ENCODE measurements at places on chromosomes 12 and 14.

- no peak for DNase-seq
These were observed 184.7 kb downstream of the PRKCH start for GRCh38 chr14:61505815-61506809.

DNA sequence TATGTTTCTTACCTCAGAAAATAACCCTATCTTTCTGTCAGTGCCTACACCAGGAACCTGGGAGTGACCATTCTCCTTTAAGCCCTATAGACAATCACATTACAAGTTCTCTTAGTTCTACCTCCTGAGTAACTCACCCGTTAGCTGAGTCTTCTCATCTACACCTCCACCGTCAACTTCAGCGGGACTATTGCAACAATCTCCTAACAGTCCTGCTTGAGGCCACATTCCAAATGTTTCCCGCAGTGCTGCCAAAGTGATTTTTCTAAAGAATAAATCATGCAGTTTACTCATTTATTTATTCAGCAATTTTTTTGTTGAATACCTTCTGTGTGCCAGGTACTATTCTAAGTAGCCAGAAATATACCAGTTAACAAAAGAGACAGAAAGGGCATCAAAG lies 285.0 kb upstream of the GRIP1 start:
- DNase-seq: no peak

- peak; percentile 73 for DNase-seq
These were observed 4.9 kb upstream of the MTA1 start for GRCh38 chr14:105414456-105415371.

DNA sequence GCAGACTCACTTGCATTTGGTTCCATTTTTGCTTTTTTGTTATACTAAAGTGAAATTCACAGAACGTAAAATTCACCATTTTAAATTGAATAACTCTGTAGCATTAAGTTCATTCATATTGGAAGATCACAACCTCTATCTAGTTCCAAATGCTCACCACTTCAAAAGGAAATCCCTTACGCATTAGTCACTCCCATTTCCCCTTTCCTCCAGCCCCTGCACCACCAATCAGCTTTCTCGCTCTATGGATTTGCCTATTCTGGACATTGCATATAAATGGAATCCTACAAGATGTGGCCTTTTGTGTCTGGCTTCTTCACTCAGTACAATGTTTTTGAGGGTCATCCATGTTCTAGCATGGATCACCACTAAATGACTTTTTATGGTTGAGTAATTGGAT lies 294.5 kb downstream of the KSR2 start:
- no peak for DNase-seq

GRCh38 chr14:50780393-50780792 lies 50.6 kb downstream of the NIN start:
- DNase-seq: no peak

- DNase-seq: no peak
These were observed at the start of gene GSC for GRCh38 chr14:94769391-94770250. GSC (minus strand) TSS chr14:94770113; CDS start chr14:94770015, 98 bp downstream.

DNA sequence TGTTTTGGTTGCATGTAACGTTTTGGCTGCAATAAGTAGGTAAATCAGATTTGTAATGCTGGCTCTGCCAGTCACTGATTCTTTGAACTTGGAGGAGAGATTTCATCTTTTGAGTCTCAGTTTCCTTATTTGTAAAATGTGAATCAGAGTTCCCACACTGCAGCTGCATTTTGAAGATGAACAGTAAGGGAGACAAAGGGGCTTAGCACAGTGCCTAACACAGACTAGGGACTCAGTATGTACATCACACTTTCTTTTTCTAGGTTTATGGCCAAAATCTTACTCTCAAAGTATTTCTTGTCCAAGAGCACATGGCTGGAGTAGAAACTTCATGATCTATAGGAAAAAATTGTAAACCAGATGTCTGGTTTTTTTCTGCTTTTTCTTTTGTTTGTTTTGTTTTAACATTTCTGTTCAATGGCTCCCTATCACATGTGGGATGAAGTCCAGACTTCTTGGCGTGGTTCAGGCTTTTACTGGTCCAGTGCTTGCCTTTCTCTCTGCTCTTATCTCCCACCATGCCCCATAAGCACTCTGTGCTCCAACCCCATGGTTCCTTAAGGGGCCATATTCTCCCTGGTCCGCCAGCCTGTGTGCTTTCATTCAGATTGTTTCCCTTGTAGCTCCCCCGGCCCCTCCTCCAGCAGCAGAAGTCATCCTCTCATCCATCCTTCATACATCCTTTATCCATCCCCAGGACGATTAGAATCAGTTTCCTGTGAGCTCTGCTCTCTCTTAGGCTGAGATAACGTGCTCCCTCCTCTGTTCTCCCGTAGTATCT lies 58.0 kb downstream of the SYNE2 start:
- DNase-seq: no peak

GRCh38 chr14:104597576-104597975 lies 7.0 kb downstream of the TMEM179 start:
- peak; percentile 59 for DNase-seq

GRCh38 chr12:119780786-119781434 lies 96.2 kb downstream of the CIT start:
- DNase-seq: no peak

DNA sequence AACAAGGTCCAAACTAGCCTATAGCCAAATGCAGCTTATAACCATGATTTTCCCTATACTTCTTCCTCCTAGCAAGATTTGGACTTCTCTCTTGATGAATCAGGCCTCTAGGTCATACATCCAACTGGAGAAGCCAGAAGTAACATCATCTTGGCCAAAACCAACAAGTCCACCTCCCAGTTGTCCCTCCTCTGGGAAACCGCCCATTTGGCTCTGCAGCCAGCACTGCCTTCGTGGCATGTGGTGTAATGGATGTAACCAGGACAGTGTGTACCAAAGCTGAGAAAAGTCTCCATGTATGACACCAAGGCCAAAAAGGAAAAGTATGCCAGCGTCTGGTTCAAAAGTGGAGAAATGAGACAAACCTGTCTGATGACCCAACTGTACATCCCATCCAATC lies 59.3 kb upstream of the VASH1 start:
- no peak for DNase-seq

- no peak for DNase-seq
These were observed 466.6 kb downstream of the FOXG1 start for GRCh38 chr14:29233188-29233587.

GRCh38 chr12:128940090-128940888 lies 87.0 kb downstream of the GLT1D1 start:
- DNase-seq: no peak

GRCh38 chr12:90712671-90713070 lies 242.3 kb downstream of the CCER1 start:
- DNase-seq: no peak

GRCh38 chr12:132986001-132986884 lies at the start of gene ZNF26:
ZNF26 (plus strand) TSS chr12:132986367; CDS start chr12:132986841, 474 bp downstream.
- peak; percentile 82 for DNase-seq

GRCh38 chr12:124888260-124888659 lies 24.6 kb upstream of the SCARB1 start:
- DNase-seq: no peak

GRCh38 chr14:35189422-35189821 lies 67.1 kb downstream of the PRORP start:
- DNase-seq: no peak

- peak; percentile 16 for DNase-seq
These were observed 2.9 kb upstream of the KRT83 start for GRCh38 chr12:52324153-52324444.

GRCh38 chr12:107564946-107565345 lies 120.7 kb upstream of the PWP1 start:
- DNase-seq: no peak

- DNase-seq: no peak
These were observed 81.6 kb downstream of the MYRFL start for GRCh38 chr12:69906411-69907216.

- DNase-seq: no peak
These were observed 22.4 kb upstream of the PPM1H start for GRCh38 chr12:62957233-62957953.

DNA sequence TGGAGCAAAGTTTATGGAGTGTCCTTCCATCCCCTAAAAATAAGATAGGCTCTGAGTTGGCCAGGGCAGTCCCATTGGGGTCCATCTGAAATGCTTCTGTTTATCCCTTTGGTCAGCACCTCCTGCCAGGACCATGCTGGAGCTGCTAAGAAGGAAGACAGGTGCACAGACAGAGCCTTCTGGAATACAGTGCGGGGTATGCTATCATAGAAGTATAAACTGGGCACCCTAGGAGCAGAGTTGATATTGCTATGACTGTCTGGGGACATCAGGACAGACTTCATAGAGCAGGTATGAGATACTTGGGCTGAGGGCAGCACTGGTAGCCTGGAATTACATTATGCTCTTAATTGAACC lies 170.4 kb upstream of the HIF1A start:
- DNase-seq: no peak

GRCh38 chr12:118356809-118357256 lies 15.9 kb downstream of the TAOK3 start:
- no peak for DNase-seq

GRCh38 chr14:84253326-84253725 lies 1276.6 kb upstream of the FLRT2 start:
- no peak for DNase-seq

DNA sequence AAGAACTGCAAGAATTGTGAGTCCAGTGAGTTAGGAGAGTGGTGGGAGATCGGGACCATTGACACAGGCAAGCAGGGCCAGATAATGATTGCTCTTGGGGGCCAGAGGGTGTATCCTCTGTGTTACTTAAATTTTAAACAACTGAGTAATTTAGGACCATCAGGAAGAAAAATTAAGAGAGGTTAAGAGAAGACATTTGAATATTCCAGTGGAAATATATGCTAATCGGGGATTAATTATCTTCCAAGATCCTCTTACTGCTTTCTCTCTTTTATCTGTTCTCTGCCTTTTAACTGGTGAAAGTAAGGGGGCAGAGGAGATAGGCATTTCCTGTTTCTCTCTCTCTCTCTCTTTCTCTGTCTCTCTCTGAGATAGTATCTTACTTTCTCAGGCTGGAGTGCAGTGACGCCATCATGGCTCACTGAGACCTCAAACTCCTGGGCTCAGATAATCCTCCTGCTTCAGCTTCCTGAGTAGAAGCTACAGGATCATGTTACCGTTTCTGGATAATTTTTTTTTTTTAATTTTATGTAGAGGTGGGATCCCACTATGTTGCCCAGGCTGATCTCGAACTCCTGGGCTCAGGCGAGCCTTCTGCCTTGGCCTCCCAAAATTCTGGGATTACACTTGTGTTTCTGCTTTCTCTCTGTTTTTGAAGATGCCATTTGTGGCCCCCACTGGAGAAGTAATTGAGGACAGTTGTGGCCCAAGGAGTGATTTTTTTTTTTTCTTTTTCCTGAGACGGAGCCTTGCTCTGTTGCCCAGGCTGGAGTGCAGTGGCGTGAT lies 85.1 kb downstream of the DIP2B start:
- no peak for DNase-seq

DNA sequence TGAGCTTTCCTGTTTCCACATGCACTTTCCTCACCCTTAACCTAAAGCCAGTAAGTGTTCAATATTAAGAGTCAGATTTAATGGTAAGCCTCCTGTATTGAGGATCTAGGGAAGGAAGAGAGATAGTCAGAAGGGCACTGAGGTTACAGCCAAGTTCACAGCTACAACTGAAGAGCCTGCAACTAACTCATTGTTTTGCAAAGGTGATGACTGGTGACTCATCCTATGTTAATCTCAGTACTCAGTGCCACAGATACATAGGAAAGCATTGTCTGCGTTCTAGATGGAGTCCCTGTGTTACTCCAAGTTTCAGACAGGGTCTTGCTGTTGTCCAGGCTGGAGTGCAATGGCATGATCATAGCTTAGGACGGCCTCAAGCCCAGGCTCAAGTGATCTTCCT lies 157.0 kb upstream of the RBM19 start:
- no peak for DNase-seq

- no peak for DNase-seq
These were observed 170.6 kb upstream of the CCDC196 start for GRCh38 chr14:66315548-66315947.

DNA sequence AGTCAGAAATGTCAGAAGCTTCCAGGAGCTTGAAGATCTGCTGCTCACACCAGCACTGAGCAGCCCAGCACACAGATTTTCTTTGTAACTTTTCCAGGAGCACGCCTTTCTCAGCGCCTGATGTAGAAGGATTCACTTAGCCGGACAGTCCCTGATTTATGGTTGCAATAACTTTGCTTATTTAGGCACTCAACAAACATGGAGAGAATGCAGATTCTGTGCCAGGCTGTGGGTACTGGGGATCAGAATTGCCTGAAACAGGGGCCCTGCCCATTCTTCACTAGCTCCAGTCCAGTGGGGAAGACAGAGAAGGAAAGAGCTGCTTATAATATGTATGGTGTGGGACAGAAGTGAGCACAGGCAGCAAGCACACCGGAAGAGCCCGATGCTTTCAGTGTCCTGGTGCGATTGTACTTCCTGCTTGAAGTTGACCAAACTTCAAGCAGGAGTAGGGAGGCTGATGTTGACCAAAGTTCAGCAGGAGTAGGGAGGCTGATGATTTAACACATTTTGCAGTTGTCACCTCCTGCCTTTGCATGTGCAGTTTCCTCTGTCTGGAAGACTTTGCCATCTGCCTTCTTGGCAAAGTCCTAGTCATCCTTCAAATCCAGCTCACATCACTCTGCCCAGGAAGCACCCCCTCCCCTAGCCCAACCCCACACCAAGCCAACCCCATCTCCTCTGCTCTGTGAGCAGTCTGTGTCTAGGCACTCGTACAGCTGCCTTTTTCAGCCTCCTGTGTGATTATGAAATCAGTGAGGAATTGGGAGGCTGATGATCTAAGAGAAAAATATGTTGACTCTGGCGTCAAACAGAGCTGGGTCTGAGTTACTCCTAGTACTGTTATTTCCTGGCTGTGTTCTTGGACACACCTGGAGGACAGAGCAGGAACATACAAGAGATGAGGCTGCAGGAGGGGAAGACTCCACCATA lies 12.0 kb upstream of the PRIMA1 start:
- no peak for DNase-seq

DNA sequence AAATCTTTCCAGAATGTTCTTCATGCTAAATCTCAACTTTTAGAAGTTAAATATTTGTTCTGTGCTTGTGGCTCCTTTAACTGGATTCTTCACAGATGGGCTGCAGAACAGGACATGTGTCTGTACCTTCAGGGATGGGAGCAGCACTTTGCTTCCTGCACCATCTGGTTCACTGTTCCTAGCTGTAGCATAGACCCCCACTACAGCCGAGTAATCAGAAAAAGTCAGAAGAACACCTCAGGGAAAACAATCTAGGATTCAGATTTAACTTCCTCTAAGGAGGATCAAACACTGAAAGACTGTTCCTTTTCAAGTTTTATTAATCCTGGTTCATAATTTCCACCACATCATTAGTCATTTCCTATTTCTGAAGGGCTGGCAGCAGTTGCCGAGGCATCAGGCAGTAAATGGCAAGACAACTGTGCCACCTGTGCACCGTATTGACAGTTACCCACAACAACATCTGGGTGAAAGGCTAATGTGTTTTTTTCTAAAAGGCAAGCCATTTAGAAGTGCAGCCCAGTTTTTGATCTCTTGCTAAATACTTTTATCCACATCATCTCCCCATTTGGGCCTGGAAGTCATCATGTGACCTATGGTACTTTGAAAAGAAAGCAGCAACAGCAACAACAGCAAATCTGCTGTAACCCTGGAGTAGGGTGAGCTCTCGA lies 212.8 kb upstream of the BMP4 start:
- DNase-seq: no peak

DNA sequence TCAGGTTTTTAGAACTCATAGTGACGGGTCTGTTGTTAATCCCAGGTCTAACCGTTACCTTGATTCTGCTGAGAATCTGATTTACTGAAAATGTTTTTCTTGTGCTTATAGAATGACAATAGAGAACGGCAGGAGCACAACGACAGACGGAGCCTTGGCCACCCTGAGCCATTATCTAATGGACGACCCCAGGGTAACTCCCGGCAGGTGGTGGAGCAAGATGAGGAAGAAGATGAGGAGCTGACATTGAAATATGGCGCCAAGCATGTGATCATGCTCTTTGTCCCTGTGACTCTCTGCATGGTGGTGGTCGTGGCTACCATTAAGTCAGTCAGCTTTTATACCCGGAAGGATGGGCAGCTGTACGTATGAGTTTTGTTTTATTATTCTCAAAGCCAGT lies 34.4 kb downstream of the PSEN1 start:
- DNase-seq: no peak

Data from RWPE2 (cell line).